Heart left ventricle (tissue), 16 donors: ENCODE measurements at places on chromosomes 3 and 15. TPM values are rescaled to one million over a fixed set of nuclear protein-coding genes. Genes with fewer than 3 reads are reported as not detected.

The OR5K2 gene
- total RNA-seq: not detected

The IRAK2 gene
- total RNA-seq: 1.4 TPM

GRCh38 chr3:59412516-59412915, 362.7 kb upstream of the CFAP20DC start:
- H3K27me3 ChIP-seq: no peaks in the 10 kb centered on the region
- H3K27ac ChIP-seq: no peak overlapping the region
- no peak for DNase-seq
- H3K36me3 ChIP-seq: no peaks in the 10 kb centered on the region

- H3K27me3 ChIP-seq: no peaks in the 10 kb centered on the region
- no peaks in the 10 kb centered on the region for H3K36me3 ChIP-seq
- H3K4me1 ChIP-seq: no peaks in the 10 kb centered on the region
- H3K27ac ChIP-seq: no peak overlapping the region
- no peak overlapping the region for H3K4me3 ChIP-seq
These were observed 17.8 kb upstream of the IREB2 start for GRCh38 chr15:78420220-78420619.

DNA sequence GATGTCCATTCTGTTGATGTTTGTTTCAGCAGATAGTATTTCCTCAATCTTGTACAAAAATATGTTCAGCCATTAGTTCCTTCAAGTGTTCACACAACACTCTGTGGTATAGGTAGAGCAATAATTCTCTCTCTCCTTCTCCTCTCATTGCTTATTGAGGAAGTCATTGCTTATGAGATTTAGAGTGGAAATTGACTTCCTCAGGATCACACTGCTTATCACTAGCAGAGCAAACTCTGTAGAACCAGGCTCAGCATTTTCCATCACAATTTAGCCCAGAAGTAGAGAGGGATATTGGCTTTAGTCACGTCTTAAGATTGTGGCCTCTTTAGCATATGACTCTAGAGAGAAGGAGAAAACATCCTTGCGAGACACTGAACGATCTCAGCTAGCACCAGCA, 31.2 kb downstream of the RAB11A start:
- no peak overlapping the region for H3K4me3 ChIP-seq
- H3K27ac ChIP-seq: no peak overlapping the region
- no peaks in the 10 kb centered on the region for H3K36me3 ChIP-seq

- no peaks in the 10 kb centered on the region for H3K4me1 ChIP-seq
- H3K36me3 ChIP-seq: no peaks in the 10 kb centered on the region
- DNase-seq: no peak
- no peak overlapping the region for H3K27ac ChIP-seq
These were observed 181.0 kb downstream of the ZBBX start for GRCh38 chr3:167198949-167199600.
